ENCODE measurements at places on chromosomes 11 and 22.

GRCh38 chr11:132174362-132175255 is 804.2 kb downstream of the NTM start:
- no peaks in the 10 kb centered on the region for H3K4me1 ChIP-seq
- H3K4me3 ChIP-seq = no peak overlapping the region
- no peak overlapping the region for H3K27ac ChIP-seq
- H3K36me3 ChIP-seq = no peaks in the 10 kb centered on the region
- H3K27me3 ChIP-seq = no peaks in the 10 kb centered on the region
- no peak for DNase-seq

GRCh38 chr11:8947230-8947943 is 4.6 kb upstream of the ASCL3 start:
- H3K27ac ChIP-seq = no peak overlapping the region
- peaks cover 4% of the 10 kb centered on the region for H3K36me3 ChIP-seq
- no peak overlapping the region for H3K4me3 ChIP-seq
- DNase-seq = no peak
- no peaks in the 10 kb centered on the region for H3K27me3 ChIP-seq
- H3K4me1 ChIP-seq = no peaks in the 10 kb centered on the region

- no peaks in the 10 kb centered on the region for H3K36me3 ChIP-seq
- peaks cover 46% of the 10 kb centered on the region for H3K4me1 ChIP-seq
- no peaks in the 10 kb centered on the region for H3K27me3 ChIP-seq
- H3K27ac ChIP-seq = no peak overlapping the region
- no peak for DNase-seq
- no peak overlapping the region for H3K4me3 ChIP-seq
These were observed 3.4 kb upstream of the ATP5MGL start for GRCh38 chr22:42643634-42644421.

- H3K27me3 ChIP-seq = peaks cover 12% of the 10 kb centered on the region
- no peak overlapping the region for H3K4me3 ChIP-seq
- no peak for DNase-seq
- H3K27ac ChIP-seq = peak overlapping the region; percentile 41
These were observed 3.9 kb downstream of the CNIH2 start for GRCh38 chr11:66281776-66282467.

DNA sequence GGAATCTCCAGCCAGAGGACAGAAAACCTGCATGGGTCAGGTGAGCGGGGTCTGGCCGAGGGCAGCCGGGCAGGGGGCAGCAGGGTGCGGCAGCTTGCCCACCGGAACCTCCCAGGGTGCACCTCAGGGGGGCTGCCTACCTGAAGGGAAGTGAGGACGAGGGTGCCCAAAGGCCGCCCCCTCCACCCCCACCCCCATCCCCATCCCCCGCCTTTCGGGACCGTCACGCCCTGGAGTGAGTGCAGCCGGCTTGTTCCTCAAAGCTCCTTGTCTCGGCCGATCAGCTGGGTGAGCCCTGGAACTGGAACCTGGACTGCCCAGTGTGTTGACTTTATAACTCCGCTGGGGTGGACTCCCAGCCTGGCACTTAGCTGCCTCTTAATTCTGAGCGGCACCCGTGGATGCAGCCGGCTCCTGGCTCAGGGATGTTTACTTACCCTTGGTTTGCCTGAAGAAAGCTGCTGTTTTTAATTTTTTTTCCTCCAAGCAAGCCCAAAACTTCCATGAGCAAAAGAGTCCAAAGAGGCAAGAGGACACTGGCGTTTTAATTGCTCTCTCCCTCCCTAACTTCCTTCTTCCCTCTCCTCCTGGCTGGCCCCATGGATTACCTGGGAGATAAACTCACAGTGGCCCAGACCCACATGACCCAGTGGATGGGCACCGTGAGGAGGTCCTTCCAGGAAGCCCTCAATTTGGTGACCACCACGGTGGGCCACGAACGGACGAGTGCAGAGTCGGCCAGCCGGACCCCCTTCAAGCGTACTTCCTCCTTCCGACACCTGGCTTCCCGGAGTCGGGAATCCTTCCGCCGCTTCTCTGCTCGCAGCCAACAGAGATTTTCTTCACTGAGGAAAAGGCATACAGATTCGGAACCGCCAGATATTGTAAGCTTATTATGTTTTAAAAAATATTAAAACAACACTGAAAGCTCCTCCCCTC is 87.8 kb upstream of the CRYBB3 start:
- H3K4me1 ChIP-seq = peaks cover 34% of the 10 kb centered on the region
- no peaks in the 10 kb centered on the region for H3K36me3 ChIP-seq
- H3K4me3 ChIP-seq = peak overlapping the region; percentile 93

DNA sequence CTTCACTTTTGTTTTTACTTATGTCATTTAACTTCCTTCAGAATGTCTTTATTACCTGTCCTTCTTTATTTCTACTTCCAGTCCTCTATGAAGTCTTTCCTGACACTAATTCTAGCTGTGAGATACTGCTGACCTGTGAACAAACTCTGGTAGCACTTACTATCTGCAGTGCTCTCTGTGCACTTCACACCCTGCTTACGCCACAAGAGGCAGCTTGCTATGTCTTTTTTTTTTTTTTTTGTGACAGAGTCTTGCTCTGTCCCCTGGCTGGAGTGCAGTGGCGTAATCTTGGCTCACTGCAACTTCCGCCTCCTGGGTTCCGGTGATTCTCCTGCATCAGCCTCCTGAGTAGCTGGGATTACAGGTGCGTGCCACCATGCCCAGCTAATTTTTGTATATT is 10.7 kb downstream of the STIM1 start:
- H3K4me3 ChIP-seq = no peak overlapping the region
- H3K27me3 ChIP-seq = no peaks in the 10 kb centered on the region
- H3K36me3 ChIP-seq = no peaks in the 10 kb centered on the region

DNA sequence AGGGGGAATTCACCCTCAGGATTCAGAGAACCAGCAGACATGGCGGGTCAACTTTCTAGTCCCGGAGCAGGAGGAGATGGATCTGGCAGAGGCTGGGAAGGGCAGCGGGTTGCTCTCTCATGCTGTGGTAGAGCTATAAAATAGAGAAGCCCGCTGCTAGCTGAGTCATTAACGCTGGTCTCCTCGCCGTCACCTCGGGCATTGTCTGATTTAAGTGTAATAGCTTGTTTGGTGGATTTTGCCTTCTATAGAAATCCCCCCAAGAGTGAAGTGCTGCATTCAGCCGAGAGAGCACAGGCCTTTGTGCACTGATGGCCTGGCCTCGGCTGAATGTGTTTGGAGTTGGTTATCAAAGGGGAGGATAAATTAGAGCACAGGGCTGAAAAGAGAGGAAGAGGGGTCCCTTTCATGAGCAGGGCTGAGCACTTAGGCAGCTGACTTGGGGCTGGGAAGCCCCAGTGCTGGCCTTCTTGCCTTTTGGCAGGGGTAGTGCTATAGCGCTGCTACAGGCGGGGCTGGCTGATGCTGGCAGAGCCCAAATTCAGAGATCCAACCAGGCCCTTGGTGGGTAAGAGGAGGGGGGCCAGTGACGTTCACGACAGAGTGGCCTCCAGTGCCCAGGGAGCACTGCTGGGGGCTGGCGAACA is 161.1 kb upstream of the CADM1 start:
- H3K4me3 ChIP-seq = no peak overlapping the region
- no peak overlapping the region for H3K27ac ChIP-seq
- H3K27me3 ChIP-seq = peaks cover 24% of the 10 kb centered on the region

DNA sequence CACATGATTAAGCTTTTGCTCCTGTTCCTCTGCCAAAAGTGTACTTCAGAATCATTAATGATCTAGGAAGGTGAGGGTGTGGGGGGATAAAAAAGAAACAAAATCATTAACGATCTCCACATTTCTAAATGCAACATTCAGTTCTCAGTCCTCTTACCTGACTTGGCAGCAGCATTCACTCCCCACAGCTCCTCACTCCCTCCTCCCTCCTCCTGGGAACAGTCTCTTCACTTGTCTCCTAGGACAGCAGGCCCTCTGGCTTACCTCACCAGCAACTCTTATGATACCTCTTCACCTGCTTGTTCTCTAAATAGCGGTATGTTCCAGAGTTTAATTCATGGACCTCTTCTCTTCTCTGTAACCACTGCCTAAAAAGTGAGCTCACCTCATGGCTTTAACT is 56.5 kb upstream of the APOA1 start:
- no peaks in the 10 kb centered on the region for H3K4me1 ChIP-seq
- peaks cover 6% of the 10 kb centered on the region for H3K36me3 ChIP-seq
- H3K4me3 ChIP-seq = no peak overlapping the region
- H3K27ac ChIP-seq = no peak overlapping the region
- H3K27me3 ChIP-seq = no peaks in the 10 kb centered on the region

DNA sequence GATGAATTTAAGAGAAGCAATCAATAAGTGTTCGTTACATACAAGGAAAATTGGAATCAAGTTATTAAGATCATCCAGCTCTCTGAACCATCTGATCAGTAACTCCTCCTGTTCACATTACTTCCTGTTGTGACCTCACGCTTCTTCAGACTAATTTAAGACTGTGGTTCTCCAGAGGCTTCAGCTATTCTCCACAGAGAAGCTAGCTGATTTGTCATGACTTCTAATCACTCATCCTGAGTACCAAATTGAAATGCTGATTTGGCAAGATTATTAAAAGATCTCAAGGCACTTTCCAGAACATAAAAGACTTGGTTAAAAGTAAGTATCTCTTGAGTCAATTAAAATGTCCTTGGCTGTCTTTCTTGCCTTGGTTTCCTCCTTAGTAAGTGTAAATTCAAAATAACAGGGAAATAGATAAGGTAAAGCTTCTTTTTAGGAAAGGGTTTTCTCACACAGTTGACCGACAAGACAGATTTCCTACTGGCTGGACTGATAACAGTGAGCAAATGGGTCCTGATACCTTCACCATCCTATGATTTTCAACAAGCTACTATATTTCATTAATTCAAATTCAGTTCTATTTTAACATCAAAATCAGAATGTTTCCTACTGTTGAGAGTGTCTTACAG is 38.5 kb downstream of the GAB2 start:
- H3K27ac ChIP-seq = no peak overlapping the region
- no peaks in the 10 kb centered on the region for H3K27me3 ChIP-seq
- H3K4me1 ChIP-seq = no peaks in the 10 kb centered on the region
- DNase-seq = no peak

DNA sequence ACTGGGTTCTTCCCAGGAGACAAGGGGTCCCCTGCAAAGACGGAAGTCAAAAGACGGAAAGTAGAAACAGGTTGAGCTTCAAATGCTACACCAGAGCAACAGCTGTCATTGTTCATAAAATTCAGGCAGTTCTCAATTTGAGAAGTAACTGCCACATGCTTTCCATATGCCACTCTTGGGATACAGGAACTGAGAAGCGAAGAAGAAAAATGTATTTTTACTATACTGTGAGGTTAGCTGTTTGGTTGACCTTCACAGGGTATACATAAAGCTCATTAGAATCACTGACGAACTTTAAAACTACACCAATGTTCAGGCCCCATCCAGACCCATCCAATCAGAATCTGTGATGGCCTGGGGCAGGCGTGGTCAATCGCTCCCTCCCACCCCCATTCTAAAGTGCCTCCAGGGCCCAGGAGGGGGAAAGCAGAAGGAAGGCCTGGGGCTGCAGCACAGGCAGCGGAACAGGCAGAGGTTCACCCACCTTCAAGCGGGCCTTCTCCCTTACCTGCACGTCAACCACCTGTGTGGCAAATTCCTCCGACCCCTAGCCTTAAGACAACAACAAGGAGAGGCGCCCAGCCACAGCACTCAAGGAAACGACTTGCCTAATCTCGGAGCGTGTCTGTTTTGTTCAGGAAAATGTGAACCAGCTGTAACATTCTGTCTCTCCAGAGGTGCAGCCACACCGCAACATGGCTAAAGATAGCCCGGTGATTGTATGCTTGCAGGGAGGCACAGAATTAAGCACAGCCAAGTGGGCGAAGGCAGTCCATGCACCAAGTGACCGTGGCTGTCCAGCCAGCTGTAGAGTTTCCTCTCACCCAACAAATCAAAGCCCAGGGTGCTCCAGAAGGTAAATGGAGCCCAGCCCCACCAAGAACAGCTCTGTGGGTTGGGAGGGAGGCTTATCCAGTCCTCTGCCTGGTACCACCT is 82.6 kb downstream of the MICAL3 start:
- no peak overlapping the region for H3K27ac ChIP-seq
- H3K4me3 ChIP-seq = no peak overlapping the region
- no peaks in the 10 kb centered on the region for H3K4me1 ChIP-seq
- no peaks in the 10 kb centered on the region for H3K36me3 ChIP-seq
- DNase-seq = no peak

- DNase-seq = no peak
- H3K36me3 ChIP-seq = no peaks in the 10 kb centered on the region
- H3K27me3 ChIP-seq = peaks cover 22% of the 10 kb centered on the region
- no peak overlapping the region for H3K27ac ChIP-seq
These were observed 21.0 kb upstream of the HTATIP2 start for GRCh38 chr11:20342347-20343141.

DNA sequence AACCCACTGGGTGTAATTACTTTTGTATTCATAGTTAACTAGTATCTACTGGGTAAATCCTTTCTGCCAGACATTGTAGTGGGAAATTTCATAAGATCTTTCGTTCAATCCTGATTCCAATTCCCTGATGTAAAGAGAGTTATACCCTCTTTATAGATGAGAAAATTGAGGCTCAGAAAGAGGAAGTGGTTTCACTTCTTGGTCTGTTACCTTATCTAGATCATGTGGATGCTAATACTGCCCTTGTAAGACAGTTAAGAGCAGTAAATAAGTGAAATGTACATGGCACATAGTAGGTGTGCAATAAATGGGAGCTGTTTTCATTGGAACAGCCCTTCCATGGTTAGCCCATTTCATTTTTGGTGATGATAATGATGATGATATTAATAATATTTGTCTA is 46.7 kb downstream of the TIMP3 start:
- H3K27ac ChIP-seq = no peak overlapping the region
- H3K4me3 ChIP-seq = no peak overlapping the region
- H3K4me1 ChIP-seq = no peaks in the 10 kb centered on the region

DNA sequence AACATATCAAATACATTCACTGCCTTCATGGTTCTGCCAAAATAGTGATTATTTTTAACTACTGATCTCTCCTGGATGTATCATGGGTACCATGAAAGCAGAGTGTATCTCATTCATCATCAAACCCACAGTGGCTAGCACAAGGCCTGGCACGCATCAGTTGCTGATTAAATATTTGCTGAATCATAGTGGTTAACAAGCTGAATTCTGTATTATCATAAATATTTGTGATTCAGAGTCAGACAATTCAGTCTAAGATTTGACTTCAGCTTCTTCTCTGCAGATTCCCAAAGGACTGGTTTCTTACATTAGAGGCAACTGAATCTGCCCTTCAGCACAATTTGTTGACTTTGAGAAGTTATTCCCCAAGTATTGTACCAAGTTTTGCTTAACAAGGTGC is 715.8 kb upstream of the LRRC4C start:
- H3K27ac ChIP-seq = no peak overlapping the region
- no peaks in the 10 kb centered on the region for H3K36me3 ChIP-seq
- H3K4me3 ChIP-seq = no peak overlapping the region
- DNase-seq = no peak
- H3K4me1 ChIP-seq = no peaks in the 10 kb centered on the region
